Stimulated activated naive B cell treated with anti-CD40 and anti-IgM and Interleukin-4, amounts not matched to agents 10 μg/mL and 1 μg/mL and 100 μg/mL, for 72 hours (primary cell): ENCODE measurements at places on chromosomes 5 and 9.

GRCh38 chr5:159100782-159101646 lies 1.3 kb upstream of the EBF1 start:
- no peak for DNase-seq

GRCh38 chr9:129752900-129753729 lies at the start of gene PTGES:
PTGES (minus strand) TSS chr9:129753042; CDS start chr9:129753012, 30 bp downstream.
- DNase-seq = peak; percentile 28

- no peak for DNase-seq
Observed at GRCh38 chr5:155148694-155149093, 135.1 kb downstream of the KIF4B start.

DNA sequence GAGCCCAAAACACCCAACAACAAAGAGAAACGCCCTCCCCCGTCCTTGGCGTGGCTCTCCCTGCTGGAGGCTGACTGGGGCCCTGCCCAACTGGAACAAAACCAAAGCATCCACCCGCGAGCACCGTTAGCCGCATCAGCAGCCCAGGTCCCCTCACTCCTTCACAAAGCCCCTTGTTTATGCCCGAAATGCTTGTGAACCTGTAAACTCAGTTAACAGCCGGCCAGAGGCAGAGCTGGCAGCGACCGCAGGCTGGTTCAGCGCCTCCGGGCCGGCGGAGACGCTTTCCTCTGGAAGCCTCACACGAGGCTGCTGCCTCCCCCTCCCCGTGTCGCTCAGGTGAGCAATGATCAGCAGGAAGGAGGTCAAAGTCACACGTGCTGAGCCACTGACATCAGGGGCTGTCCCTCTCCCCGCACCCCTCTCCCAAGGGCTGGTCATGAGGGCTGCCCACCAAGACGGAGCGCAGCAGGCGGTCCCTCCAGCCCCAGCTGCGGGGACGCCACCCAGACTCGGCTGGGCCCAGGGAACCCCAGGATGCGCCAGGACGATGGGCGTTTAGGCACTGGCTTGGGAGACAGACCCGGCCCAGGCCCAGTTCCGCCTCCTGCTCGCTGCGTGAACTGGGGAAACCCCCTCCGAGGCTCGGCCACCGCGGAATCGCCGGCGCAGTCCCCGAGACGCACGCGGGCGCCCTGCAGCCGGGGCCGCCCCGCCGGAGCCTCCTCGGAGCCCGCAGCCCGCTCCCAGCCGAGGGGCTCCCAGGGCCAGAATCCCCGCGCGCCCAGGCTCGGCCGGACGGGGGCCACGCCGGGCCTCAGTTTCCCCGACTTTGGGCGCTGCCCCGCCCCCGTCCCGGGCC lies 563 bp downstream of the SNAPC4 start:
- peak; percentile 55 for DNase-seq

DNA sequence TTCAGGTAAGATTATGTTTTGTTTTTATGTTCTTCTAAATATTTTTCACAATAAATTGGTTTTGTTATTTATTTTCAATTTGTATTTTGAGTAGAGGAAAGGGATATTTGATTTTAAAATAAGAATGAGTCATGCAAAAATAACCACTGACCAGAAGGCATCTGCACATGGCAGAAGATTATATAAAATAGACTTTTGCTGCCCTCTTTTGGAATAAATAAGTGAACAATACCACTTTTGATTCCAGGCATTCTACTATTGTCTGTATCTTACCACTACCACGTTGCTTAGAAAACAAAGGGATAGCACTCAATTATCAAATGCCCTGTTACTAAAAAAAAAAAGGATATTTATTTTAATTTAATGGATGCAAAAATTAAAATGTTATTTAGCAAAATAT lies 227.3 kb upstream of the ITGA1 start:
- DNase-seq = no peak

- DNase-seq = no peak
Observed at GRCh38 chr5:55463613-55464012, 71.2 kb downstream of the PLPP1 start.

- no peak for DNase-seq
Observed at GRCh38 chr5:90287036-90287435, 122.5 kb downstream of the CETN3 start.

GRCh38 chr9:132383462-132383883 lies 23.2 kb downstream of the TTF1 start:
- DNase-seq = peak; percentile 42

DNA sequence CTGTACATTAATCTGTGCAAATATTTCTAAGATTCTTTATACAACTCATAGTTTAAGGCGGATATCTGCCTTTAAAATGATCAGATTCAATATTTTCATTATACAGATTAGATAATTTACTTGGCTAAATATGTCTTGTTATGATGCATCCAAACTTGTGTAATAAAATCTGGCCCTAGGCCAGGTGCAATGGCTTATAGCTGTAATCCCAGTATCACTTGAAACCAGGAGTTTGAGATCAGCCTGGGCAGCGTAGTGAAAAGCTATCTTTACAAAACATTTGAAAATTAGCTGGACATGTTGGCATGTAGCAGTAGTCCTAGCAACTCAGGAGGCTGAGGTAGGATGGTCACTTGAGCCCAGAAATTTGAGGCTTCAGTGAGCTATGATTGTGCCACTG lies 2002.2 kb upstream of the ACO1 start:
- DNase-seq = no peak
